ENCODE measurements at places on chromosomes 1 and 21. TPM values are rescaled to one million over a fixed set of nuclear protein-coding genes. Genes with fewer than 3 reads are reported as not detected.

The NTMT2 gene
- not detected for total RNA-seq

- ATAC-seq: no peak
These were observed 66.1 kb upstream of the ZNF648 start for GRCh38 chr1:182127656-182128055.

DNA sequence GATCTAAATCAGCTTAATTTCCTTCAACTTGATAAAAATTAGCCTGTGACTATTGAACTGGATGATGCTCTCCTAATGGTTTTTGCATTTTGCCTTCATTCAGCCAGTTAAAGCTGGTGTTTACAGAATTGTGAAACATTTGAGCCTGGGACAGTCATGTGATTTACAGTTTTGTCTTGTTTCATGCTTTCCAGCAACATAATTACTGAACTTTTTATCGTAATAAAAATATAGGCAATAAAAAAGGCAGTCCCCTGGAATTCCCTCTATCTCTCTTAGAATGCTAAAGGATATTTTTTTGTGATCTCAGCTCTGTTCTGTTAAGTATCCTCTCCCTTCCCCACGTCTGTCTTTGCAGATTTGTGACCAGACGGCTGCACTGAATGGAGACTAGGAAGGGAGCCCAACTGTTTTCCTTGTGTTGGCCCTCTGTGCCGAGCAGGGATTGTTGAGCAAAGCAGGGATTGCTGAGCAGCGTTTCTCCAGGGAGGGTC, 70.3 kb upstream of the RGL1 start:
- ATAC-seq: no peak

The FMO1 gene
- total RNA-seq: 1.8 TPM

The GUCA2A gene
- total RNA-seq: not detected

The LEMD1 gene
- total RNA-seq: 6.1 TPM

- no peak for ATAC-seq
These were observed 27.5 kb downstream of the SH3BGR start for GRCh38 chr21:39479164-39479813.

DNA sequence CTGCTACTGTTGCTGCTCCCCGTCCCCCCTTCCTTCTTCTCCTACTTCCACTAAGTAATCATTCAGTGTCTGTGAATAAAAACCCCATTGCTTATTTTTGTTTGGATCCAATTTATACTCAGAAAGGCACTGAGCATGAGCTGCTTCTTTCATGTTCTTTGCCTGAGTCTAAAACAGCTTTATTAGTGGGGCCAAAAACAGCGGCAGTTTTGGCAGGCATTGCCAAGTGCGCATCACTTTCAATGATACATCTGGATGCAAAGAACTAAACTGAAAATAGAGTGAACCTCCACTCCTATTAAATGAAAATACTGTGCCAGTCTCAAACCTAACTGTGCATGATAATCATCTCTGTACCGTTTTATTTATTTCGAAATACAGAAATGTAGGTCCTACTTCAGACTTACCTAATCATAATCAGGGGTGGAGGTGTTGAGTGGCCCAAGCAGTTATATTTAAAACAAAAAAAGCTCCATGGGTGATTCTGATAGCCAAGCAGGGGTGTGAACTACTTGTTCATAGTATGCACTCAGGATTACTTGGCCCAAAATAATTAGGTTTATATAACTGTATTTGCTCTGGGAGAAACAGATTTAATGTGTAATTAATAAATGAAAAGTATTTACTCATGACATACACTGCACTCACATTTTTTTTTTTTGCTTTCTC, 48.4 kb downstream of the NEK7 start:
- ATAC-seq: no peak

DNA sequence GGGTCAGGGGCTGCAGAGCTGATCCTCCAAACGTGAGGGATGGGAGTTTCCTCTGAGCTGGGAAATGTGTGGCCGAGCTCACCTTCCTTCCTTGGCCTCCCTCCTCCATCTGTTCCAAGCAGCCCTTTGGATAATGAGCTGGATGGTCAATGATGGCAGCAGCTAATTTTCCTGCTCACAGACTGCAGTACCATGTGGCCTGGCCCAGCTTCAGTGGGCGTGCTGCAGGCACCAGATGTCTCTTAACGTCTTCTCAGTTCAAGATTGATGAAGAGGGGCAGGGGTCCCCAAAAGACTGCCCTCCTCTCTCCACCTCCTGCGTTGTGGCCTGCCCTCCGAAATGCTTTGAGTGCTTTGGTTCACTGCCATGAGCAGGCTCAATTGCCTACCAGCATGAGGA, 86.0 kb downstream of the UBIAD1 start:
- no peak for ATAC-seq

GRCh38 chr1:25150985-25151495, 81.3 kb downstream of the SYF2 start:
- ATAC-seq: no peak

The CFHR4 gene
- total RNA-seq: not detected

The SZRD1 gene
- total RNA-seq: 89.9 TPM

The PDC gene
- not detected for total RNA-seq

- no peak for ATAC-seq
These were observed 14.2 kb downstream of the PTP4A2 start for GRCh38 chr1:31923901-31924535.
